Breast epithelium (tissue), 4 donors: ENCODE measurements at places on chromosomes 4 and X. TPM values are rescaled to one million over a fixed set of nuclear protein-coding genes. Genes with fewer than 3 reads are reported as not detected.

DNA sequence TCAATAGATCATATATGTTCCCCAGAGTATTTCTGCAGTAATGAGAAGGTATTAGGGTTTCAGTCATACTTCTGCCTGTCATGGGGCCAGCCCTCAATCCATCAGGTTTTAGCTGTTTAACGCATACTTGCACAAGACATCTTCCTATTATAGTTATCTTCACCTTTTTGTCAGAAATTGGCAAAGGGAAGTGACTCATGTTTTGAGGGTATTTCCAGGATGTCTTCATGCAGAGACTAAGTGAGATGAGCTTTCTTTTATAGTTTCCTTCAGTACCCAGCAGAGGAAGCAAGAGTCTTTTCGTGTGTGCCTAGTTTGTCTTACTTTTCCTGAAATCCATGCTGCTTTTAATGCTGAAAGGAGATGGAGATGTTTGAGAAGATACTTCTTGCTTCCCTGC is 9.5 kb downstream of the CSTF2 start:
- DNase-seq = no peak

GRCh38 chr4:8331575-8331955 is 62.0 kb downstream of the HTRA3 start:
- no peak for DNase-seq

DNA sequence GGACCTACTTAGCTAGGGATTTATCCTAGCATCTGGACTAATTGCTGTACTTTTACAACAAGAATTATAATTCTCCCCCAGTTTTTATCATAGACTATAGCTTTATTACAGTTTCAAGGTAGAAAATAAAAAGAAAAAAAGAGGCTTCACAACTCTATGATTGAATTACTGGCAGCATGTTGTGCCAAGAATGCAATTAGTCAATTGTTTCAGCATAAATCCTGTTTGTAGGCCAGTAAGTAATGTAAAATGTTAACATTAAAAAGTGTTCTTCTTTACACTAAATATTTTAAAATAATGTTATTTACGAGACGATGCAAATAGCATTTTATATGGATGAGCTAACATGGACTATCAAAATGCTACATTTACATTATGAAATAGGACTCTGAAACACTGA is 228.4 kb downstream of the MAPK10 start:
- no peak for DNase-seq

CT47B1 gene
- not detected for total RNA-seq

PASD1 gene
- not detected for total RNA-seq

FRAS1 gene
- 6.6 TPM for total RNA-seq

AR gene
- total RNA-seq = 51.8 TPM
